ENCODE measurements at places on chromosomes 16 and 17.

DNA sequence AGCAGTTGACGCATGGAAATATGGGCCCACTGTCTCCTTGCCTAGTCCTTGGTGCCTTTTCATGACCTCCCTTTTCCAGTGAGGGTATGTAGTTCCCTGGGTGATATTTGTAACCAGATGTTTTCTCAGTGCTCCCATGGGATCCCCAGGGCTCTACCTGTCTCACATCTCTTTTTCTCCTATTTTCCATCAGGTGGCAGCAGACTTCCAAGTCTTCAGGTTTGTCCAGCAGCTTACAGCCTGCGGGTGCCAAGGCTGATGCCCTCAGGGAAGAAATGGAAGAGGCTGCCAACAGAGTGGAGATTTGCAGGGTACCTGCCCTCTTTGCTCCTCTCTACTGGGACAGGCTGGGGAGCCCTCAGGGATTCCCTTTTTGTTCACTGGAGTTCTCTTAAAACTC is 89.1 kb downstream of the ELAC2 start:
- DNase-seq, result no peak

GRCh38 chr17:16273499-16273898 is 56.5 kb downstream of the PIGL start:
- no peak for DNase-seq

DNA sequence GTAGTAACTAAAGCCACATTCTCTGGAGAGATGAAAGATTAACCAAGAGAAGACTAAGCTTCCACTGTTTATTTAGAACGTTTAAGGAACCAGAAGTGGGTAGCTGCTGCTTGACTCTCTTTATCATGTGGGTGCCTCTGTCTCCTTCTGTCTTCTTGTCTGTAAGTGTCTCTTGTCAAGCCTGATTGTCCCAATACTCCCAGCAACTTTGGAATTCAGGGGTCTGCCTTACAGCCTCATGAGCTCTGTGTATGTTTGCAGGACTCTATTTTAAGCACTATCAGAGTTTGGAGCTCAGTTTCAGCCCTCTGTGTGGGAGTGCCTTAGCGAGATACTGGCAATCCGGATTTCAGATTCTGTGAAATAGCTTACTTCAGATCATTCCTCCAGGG is 29.3 kb upstream of the SPACA3 start:
- DNase-seq, result no peak

DNA sequence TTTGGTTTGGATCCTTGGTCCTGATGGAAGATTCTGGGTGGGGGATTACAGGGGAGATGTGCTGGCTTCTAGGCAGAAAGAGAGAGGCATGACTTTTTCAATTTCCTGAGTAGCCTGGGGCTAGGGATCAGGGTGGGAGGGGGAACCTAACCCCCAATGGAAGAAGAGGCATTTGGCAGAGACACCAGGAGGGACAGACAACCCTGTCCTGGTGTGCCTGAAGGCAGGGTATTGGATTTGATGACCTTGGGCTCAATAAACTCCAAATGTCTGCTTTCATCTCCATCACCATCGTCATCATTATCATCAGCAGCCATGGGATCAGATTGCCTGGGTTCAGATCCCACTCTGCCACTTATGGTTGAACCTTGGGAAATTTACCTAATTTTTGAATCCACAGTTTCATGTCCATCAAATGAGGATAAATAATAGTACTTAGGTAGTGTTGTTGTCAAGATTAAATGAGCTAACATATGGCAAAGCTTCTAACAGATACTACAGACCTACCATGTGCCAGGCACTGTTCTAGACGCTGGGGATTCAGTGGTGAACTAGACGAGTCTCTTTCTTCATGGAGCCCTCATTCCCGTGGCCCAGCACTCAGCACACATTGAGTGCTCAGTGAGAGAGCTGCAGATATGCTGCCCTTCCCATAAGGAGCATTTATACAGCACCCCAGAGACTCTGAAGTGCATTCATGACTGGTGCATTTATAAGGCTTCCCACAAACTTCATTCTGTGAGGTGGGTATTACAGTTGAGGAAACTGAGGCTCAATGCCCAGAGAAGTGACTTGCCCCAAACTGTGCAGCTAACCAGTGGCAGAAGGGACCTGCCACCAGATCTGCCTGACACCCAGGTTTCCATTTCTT is 26.8 kb downstream of the IGFBP4 start:
- no peak for DNase-seq

DNA sequence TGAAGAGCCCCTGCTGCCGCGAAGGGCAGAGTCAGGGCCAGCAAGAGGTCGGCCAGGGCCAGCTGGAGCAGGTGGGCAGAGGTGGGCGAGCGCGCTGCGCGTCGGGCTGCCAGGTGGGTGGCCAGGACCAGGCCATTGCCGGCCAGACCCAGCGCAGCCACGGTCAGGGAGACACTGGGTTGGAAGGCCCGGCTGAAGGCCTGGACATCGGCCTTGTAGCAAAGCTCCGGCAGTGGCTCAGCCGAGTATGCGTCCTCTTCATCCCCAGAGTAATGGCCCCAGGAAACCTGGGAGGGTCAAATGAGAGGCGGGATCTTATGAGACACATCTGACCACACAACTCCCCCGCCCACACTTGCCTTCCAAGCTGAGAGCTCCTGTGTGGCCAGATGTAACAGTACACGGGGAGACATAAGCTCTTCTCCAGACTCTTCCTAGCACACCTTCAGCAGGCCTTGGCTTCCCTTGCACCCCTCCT is 1.3 kb downstream of the CCR10 start:
- DNase-seq, result no peak

DNA sequence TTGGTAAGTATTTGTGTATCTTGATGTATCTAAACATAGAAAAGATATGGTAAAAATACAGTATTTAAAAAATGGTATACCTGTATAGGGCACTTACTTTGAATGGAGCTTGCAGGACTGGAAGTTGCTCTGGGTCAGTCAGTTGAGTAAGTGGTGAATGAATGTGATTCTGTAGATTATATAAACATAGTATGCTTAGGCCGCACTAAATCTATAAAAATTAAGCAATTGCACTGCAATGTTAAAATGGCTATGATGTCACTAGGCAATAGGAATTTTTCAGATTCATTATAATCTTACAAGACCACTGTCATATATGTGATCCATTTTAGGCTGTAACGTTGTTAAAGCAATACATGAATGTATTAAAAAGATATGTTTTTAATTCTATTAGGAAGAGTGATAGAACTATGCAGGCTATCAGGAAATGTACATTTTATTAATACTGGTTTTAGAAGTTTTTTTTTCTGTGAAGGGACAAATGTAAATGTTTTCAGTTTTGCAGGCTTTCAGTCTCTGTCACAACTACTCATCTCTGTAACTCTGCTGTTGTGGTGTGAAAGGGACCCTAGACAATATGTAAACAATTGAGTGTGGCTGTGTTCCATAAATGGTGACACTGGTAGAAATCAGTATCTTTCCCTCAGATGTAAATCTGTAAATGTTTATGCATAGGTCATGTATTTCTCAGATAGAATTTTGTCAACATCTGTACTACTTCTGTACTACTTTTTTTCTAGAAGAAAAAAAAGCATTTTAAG is 10.5 kb downstream of the CBFB start:
- no peak for DNase-seq

DNA sequence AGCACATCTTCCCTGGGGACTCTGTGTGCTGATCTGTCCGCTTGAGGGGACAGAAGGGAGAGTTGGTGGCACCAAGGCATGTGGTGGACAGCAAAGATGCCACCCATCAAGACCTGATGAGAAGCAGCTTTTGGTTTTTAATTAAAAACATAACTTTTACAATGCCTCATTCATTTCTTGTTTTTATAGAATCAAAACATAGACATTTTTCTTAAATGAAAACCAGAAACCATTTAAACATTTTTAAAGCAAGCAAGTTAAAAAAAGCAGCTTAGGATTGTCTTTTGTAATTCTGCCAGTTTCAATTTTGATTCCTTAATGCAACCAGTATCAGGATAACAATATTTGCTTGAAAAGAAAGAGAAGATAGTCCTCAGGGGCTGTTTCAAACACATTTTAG is 123.7 kb upstream of the AXIN2 start:
- no peak for DNase-seq

DNA sequence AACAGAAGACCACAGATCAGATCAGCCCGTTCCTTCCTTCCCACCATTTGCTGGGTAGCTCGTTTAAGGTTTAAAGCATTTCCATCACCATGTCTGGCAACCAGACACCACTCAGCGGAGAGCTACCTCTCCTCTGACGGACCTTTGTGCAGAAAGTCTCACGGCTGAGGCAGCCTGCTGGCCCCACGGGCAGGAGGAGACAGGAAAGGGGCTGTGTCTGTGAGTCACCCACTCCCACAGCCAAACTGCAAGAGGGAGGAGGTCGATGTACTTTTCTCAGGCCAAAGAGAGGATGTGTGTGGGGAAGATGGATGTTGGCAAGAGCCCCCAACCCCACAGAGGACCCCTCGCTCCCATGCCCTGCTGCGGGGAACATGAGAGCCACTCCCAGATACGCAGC is 92.1 kb downstream of the ZNF423 start:
- no peak for DNase-seq
